ENCODE measurements at places on chromosomes 1 and 21. TPM values are rescaled to one million over a fixed set of nuclear protein-coding genes. Genes with fewer than 3 reads are reported as not detected.
A peak's percentile ranks its signal among the peaks of the same experiment; 100 is the strongest.

Gene YOD1
- 2.4 TPM for total RNA-seq

Gene FCRL1
- total RNA-seq = not detected

Gene PRR9
- total RNA-seq = not detected

GRCh38 chr1:169133228-169133576, 26.7 kb downstream of the ATP1B1 start:
- H3K27ac ChIP-seq = no peak overlapping the region
- no peak overlapping the region for H3K4me3 ChIP-seq
- H3K36me3 ChIP-seq = no peaks in the 10 kb centered on the region
- H3K4me1 ChIP-seq = no peaks in the 10 kb centered on the region
- DNase-seq = no peak

GRCh38 chr1:21764615-21765423, 18.1 kb downstream of the USP48 start:
- H3K36me3 ChIP-seq = no peaks in the 10 kb centered on the region
- no peaks in the 10 kb centered on the region for H3K27me3 ChIP-seq
- H3K27ac ChIP-seq = peak overlapping the region; percentile 54

GRCh38 chr1:6601049-6601922, 1.4 kb downstream of the KLHL21 start:
- peak overlapping the region; percentile 93 for H3K4me3 ChIP-seq
- H3K36me3 ChIP-seq = peaks cover 24% of the 10 kb centered on the region
- H3K27me3 ChIP-seq = no peaks in the 10 kb centered on the region
- peak; percentile 92 for DNase-seq
- H3K4me1 ChIP-seq = peaks cover 45% of the 10 kb centered on the region
- H3K27ac ChIP-seq = peak overlapping the region; percentile 98

GRCh38 chr1:151733126-151733525, 11.8 kb downstream of the RIIAD1 start:
- peaks cover 11% of the 10 kb centered on the region for H3K4me1 ChIP-seq
- no peaks in the 10 kb centered on the region for H3K36me3 ChIP-seq
- no peak for DNase-seq
- H3K27ac ChIP-seq = no peak overlapping the region

DNA sequence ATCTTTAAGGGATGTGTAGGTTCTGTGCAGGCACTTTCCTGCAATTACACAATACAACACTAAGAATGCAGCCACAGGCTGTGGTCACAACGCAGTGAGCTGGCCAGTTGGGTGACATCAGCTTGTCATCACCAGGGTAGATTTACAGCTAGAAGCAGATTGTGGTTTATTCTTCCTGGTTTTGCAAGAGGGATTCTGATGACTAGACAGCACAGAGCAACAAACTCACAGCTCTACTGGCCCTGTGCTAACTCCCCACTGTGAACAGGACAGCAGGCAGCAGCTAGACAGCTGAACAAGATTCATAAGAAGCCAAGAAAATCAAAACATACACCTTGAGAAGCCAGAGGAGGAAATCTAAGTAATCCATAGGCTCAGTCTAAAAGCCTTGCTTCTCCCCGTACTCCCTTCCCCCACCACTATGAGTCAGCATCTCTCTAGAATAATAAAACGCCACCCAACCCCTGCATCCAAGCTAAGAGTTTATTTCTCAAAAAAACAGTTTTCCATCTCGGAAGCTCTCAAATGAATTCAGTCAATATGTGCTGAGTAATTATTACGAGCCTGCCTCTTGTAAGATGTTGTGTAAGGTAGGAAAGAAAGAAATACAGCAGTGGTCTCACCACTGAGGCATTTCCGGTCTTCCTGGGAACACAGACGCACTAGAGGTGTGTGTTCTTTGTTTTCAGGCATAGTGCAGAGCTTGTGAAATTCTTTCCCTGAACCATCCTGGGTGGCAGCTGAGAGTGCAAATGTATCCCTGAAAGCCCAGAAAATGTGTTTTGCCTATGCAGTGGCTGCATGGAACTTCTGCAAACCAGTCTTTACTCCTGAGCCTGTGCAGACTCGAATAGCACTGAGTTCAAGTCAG, 162.8 kb downstream of the NTPCR start:
- no peaks in the 10 kb centered on the region for H3K27me3 ChIP-seq
- H3K4me3 ChIP-seq = no peak overlapping the region
- H3K36me3 ChIP-seq = no peaks in the 10 kb centered on the region
- peak overlapping the region; percentile 57 for H3K27ac ChIP-seq

DNA sequence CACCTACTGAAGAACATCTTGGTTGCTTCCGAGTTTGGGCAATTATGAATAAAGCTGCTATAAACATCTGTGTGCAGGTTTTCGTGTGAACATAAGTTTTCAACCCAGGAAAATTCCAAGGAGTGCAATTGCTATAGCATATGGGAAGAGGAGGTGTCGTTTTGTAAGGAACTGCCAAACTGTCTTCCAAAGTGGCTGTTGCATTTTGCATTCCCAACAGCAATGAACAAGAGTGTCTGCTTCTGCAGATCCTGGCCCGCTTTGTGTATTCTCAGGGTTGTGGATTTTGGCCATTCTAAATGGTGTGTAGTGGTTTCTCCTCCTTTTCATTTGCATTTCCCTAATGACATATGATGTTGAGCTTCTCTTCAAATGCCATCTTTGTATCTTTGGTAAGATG, 23.8 kb downstream of the GNG4 start:
- no peak for DNase-seq
- H3K36me3 ChIP-seq = no peaks in the 10 kb centered on the region
- no peak overlapping the region for H3K27ac ChIP-seq

DNA sequence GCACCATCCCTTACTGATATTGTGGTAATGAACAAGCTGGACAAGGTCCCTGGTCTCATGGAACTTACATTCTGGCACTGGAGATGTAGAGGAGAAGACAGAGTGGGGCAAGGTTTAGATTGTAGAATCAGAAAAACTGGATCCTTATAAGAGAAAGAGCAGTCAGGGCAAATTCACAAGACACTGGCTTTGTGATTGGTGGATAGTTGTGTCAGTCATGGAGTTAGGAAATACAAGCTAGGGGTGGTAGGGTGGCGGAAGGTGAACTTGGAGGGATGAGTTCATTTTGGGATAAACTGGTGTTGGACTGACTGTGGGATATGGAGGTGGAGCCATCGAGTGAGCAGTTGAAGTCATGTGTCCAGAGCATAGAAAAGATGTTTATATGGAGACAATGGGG, 3.7 kb upstream of the TLR5 start:
- no peaks in the 10 kb centered on the region for H3K36me3 ChIP-seq
- DNase-seq = no peak
- no peak overlapping the region for H3K4me3 ChIP-seq
- no peaks in the 10 kb centered on the region for H3K27me3 ChIP-seq
- no peak overlapping the region for H3K27ac ChIP-seq
- H3K4me1 ChIP-seq = no peaks in the 10 kb centered on the region

GRCh38 chr1:7621334-7622219, 149.5 kb upstream of the VAMP3 start:
- H3K4me3 ChIP-seq = no peak overlapping the region
- no peaks in the 10 kb centered on the region for H3K4me1 ChIP-seq
- H3K27me3 ChIP-seq = no peaks in the 10 kb centered on the region
- H3K36me3 ChIP-seq = no peaks in the 10 kb centered on the region
- H3K27ac ChIP-seq = peak overlapping the region; percentile 28

- no peaks in the 10 kb centered on the region for H3K27me3 ChIP-seq
- H3K27ac ChIP-seq = peak overlapping the region; percentile 44
- H3K4me3 ChIP-seq = no peak overlapping the region
- H3K4me1 ChIP-seq = no peaks in the 10 kb centered on the region
Observed at GRCh38 chr1:221098471-221099405, 219.5 kb downstream of the HLX start.

DNA sequence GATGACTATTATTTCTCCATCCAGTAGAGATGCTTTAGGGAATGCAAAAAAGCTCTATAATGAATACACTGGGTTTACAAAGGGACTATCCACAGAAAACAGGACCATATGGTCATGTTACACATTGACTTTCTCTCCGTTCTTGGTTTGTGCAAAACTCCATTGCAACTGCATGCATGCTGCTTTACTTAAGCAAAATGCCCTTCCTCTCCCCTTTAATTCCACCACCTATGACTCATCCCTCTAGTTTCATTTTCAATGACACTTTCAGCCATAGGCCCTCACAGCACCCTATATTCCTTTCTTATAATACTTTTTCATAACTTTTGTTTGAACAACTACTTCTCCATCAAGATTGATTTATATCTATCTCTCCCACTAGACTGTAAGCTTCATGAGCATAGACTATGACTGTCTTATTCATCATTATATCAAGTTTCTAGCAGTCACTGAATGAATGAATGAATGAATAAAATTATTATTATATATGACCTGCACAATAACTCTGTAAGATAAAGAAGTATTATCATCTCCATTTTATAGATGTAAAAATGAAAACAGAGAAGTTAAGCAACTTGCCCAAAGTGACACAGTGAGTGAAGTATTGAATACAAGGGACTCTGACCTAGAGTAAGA, 248.9 kb downstream of the PLPP3 start:
- no peaks in the 10 kb centered on the region for H3K36me3 ChIP-seq
- H3K4me1 ChIP-seq = no peaks in the 10 kb centered on the region
- H3K27ac ChIP-seq = no peak overlapping the region

Measured in pancreas (tissue), 10 donors.